ENCODE measurements at places on chromosomes 5 and 9.

- DNase-seq: peak; percentile 43
Measured at GRCh38 chr9:127049044-127049443, 73.4 kb downstream of the ANGPTL2 start.

- no peak for DNase-seq
Measured at GRCh38 chr5:145685417-145685816, 149.7 kb downstream of the PRELID2 start.

DNA sequence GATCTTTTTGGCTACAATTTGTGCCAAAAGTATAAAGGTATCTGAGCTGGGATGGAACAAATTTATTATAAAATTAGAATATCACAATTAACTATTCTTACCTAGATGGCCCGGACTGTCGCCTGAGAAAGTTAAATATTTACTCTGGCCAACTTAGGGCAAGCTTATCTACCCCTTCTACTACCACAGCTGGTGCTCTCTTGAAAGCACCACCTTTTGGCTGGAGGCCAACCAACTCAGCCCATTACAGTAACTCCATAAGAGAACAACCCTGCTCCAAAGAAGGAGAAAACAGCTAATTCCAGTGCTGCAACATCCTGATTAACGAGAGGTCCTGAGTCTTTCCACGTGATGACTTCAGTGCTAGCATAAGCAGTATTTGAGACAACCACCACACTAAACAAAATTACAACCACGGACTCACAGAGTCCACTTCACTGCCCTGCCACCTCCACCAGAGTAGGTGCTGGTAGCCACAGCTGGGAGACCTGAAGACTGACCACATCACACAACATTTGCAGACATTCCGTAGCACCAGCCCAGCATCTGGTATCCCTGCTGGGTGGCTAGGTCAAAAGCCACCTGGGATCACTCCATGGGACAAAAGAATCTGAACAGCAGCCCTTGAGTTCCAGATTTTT, 43.2 kb downstream of the RGMB start:
- no peak for DNase-seq

GRCh38 chr5:140587495-140587894, 22.9 kb downstream of the SLC35A4 start:
- DNase-seq: no peak

DNA sequence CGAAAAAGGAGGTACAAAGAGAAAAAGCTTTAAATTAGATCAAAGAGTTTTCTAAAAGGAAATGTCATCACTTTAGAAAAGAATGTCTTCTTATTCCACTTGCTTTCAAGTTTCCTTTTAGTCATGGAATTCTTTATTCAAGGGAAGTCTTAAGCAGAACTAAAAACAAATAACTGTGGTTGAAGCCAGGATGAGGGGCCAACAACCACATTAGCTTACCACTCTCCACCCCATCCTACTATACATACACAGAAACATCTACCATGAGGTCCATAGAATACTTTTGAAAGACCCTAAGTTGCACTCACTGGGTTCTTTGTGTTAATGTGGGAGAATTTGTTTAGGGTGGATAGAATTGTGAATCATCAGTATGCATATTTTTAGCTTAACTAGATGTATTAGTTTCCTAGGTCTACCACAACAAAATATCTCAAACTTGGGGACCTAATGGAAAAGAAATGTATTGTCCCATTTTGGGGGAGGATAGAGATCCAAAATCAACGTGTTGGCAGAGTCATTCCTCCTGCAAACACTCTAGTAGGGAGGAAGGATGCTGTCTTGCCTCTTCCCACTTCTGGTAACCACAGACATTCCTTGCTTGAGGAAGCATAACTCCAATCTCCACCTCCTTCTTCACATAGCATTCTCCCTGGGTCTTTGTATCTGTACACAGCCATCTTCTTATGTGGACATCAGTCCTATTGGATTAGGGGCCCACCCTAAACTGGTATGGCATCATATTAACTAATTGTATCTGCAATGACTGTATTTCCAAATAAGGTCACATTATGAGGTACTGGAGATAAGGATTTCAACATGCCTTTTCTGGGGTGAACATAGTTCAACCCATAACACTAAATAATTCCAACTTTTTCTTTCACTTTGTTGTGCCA, 239.4 kb downstream of the LURAP1L start:
- DNase-seq: no peak

- no peak for DNase-seq
Measured at GRCh38 chr5:31173614-31174013, 19.9 kb upstream of the CDH6 start.

DNA sequence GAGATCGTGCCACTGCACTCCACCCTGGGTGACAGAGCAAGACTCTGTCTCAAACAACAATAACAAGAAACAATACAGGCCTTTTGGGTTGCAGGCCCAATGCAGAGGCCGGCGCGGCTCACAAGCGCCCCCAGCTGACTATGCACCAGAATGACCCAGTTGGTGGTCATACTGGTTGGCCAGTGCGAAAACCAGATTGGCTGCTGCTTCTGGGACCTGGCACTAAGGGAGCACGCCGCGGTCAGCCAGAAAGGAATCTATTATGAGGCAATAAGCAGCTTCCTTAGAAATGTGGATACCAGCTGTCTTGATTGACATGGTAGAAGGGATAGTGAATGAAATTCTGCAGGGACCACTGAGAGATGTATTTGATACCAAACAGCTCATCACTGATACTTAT, 35.0 kb downstream of the RANBP17 start:
- no peak for DNase-seq

- no peak for DNase-seq
Measured at GRCh38 chr5:181041043-181041442, 977 bp downstream of the BTNL9 start.
